ENCODE measurements at places on chromosomes 13 and 19.

DNA sequence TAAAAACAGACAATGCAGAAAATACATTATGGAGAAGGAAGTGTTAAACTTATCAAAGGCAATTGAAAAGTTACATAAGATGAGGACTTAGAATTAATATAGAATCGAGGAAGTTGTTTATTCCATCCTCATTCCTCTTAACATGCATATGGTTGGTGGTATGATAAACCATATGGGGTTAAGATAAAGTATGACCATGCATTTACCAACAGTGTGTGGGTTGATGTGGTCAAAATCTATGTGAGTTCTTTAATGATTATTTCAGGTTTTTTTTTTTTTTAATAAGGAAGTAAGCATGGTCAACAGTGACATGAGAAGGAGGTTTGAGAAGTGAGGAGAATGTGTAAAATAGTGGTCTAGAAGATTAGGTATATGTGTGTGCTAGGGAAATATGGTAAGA is 94.5 kb downstream of the TDRD3 start:
- no peak for DNase-seq

- no peak for DNase-seq
Measured at GRCh38 chr13:107960301-107960700, 255.0 kb downstream of the LIG4 start.

- DNase-seq, result no peak
Measured at GRCh38 chr13:66138172-66138811, 1091.8 kb downstream of the PCDH9 start.

DNA sequence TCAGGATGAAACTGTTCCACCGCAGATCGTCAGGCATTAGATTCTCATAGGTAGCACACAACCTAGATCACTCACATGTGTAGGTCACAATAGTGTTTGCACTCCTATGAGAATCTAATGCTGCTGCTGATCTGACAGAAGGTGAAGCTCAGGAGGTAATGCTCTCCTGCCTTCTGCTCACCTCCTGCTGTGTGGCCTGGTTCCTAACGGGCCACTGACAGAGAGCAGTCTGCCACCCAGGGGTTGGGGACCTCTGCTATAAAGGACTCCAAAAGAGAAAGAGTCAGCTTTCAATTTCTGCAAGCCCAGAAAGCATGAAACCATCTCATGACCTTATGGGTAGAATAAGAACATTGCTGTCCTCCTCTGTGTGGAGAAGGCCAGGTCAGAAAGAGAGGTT is 43.5 kb upstream of the PCCA start:
- DNase-seq, result no peak

- DNase-seq, result no peak
Measured at GRCh38 chr13:99341969-99342722, 34.9 kb upstream of the GPR183 start.

- DNase-seq, result no peak
Measured at GRCh38 chr19:19111967-19112580, 26.2 kb downstream of the TMEM161A start.

GRCh38 chr13:30235216-30235615 is 72.1 kb downstream of the KATNAL1 start:
- DNase-seq, result no peak

- DNase-seq, result no peak
Measured at GRCh38 chr13:41851351-41851750, 109.6 kb downstream of the VWA8 start.

DNA sequence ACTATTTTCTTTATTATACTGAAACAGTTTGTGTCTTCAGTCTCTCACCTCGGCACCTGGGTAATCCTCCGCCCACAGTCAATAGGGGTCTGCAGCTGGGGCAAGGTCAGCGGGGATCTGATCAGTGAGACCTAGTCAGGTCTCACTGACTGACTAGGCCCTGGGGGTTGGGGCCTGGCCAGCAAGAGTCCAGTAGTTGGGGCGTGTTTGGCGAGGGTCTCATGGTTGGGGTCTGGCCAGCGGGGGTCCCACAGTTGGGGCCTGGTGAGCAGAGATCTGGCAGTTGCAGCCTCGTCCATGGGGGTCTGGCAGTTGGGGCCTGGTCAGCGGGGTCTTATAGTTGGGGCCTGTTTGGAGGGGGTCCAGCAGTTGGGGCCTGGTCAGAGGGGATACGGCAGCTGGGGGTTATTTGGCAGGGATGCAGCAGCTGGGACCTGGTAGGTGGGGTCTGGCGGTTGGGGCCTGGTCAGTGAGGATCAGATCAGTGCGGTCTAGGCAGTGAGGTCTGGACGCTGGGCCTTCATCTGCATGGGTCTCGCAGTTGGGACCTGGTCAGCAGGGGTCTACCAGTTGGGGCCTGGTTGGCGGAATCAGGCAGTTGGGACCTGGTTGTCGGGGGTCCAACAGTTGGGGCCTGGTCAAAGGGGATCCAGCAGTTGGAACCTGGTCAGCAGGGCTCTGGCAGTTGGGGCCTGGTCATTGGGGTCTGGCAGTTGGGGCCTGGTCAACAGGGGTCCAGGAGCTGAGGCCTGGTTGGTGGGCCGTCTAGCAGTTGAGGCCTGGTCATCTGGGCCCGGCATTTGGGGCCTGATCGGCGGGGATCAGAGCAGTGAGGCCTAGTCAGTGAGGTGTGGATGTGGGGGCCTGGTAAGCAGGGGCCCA is 61.1 kb upstream of the TPM4 start:
- DNase-seq, result no peak

GRCh38 chr13:32650705-32651311 is 64.6 kb downstream of the PDS5B start:
- peak; percentile 73 for DNase-seq

DNA sequence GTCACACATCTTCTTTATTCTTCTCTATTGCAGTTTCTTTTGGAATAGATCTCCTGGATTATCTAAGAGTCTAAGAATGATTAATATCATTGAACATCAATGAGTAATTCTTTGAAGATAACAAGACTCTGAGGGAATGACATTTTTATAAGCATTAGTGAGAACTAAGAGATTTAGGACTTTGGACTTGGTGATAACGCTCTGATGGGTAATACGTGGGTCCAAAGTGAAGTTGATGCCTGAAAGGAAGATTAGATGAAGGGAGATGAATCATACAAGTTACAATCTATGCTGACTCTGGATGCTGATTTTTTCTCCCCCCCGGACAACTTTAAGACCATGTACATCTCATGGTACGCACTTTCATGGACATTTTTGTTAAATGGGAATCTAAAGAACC is 364.5 kb downstream of the GPC5 start:
- no peak for DNase-seq

DNA sequence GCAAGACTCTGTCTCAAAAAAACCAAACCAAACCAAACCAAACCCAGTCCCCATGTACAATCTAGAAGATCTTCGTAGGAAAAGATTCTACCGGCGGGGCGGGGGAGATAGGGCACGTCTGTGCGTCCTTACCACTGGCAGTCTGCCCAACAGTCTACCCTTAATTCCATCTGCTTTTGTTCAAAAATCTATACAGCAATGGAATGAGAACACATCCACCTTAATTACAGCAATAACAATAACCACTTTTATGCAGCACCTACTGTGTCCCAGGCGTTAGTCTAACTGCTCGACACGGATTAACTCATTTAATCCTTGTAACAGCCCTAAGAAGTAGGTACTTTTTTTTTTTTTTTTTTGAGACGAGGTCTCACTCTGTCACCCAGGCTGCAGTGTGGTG is 2.5 kb upstream of the ATF5 start:
- DNase-seq, result no peak

DNA sequence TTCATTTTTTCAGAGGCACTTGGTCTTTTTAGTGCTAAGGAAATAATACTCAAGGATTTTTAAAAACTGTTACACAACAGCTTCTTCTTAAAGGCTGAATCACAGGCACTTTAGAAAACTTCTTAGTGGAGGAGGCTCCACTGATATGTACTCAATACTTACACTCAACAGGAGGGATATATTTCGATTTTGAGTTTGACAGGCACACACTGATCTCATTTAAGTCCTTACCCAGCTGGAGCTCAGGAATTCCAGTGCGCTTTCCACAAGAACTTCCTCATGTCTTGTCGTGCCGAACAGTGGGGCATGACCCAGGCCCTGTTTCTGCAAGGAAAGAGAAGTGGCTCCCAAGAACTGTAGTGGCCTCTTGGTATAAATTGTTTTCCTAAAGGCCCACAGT is 103.8 kb downstream of the RGCC start:
- DNase-seq, result no peak

DNA sequence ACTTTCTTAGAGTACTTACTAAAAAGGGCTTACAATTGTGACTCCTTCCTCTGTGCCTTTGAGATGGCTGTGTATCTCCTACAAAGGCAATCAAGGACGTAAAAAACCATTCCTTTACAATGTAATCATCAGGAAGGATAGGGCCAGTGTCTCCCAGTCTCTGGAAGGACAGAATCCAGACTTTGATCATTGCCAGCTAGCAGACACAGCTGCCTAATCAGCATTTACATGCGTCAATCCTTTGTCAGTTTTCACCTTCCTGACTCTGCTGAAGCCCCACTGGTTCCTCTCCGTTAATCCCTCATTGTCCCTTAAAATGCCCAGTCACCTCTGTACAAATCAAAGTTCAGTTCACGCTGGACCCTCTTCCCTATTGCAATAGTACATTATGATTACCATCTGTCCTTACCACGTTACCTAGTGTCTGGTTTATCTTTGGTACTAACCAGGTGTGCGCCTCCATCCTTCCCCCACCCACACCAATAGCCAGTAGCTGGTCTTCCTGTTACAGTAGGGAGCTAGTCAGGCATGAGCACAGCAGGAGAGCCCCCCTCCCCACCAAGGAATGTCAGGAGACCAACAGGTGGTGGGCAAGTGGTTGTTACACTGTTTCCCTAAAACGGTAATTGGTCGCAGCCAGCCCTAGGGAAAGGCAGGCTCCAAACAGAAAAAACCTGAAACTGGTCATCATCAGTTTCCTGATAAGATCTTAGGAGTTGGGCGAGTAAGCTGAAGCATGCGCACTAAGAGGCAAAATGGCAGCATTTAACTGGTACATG is 49.7 kb downstream of the TGDS start:
- no peak for DNase-seq

DNA sequence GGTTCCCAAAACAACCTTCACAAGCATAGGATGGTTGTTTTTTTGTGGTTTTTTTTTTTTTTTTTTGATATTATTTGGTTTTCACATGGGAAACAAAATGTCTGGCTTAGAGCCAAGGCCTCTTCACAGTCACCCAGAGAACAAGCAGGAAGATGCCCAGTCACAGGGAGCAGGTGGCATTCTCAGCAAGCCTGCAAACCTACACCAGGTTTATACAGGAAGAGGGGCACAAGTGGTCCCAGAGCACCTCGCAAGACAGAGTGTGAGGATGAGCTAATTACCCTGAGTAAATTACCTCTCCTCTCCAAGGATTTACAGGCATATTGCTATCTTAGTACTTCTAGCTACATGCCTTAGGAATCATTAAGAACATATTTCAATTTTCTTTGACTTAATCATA is 1375.6 kb downstream of the EFNB2 start:
- no peak for DNase-seq

GRCh38 chr13:46468570-46469463 is 81.8 kb upstream of the RUBCNL start:
- no peak for DNase-seq

DNA sequence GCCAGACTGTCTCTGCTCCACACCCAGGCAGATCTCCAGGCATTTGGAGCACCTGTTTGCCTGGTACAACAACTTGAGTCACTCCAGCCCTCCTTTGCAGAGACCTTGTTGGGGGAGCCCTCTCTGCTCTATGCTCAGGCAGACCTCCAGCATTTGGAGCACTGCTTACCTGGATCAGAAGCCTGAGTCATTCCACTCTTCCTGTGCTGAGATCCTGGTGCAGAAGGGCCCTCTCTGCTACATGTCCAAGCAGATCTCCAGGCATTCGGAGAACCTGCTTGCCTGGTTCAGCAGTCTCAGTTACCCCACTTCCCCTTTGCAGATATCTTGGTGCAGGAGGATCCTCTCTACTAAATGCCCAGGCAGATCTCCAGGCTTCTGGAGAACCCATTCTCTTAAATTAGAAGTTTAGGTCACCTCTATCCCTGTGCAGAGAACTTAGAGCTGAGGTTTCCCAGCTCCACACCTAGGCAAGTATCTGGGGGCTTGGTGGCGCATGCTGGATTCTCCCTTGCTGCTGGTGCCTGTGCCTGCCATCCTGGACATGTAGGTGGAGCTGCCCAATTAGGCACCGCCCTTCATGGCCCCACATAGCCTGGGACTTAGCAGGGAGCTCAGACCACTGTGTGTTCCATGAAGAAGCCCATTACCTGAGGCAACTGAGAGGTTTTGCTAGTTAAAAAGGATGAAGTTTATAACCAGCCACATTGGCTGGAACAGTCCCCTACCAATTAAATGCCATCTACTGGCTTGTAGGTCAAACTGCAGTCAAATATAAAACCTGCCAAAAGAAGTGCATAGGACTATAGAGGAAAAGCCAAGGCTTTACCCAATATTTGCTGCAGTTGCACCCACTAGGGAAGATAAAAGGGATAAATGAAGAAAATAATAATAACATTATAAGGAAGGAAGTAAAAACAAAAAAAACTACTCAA is 97.6 kb upstream of the SLITRK6 start:
- DNase-seq, result no peak

GRCh38 chr19:38133319-38133718 is 90.7 kb downstream of the DPF1 start:
- DNase-seq, result no peak

GRCh38 chr19:14795078-14795721 is 16.8 kb upstream of the ADGRE2 start:
- no peak for DNase-seq

Measured in stimulated activated CD4-positive, alpha-beta T cell treated with anti-CD3 and anti-CD28 coated beads, Interleukin-1b, Interleukin-23, amount 100 ng/mL, for 48 hours (primary cell).